ENCODE measurements at places on chromosomes 16 and 17.
A peak's percentile ranks its signal among the peaks of the same experiment; 100 is the strongest.

DNA sequence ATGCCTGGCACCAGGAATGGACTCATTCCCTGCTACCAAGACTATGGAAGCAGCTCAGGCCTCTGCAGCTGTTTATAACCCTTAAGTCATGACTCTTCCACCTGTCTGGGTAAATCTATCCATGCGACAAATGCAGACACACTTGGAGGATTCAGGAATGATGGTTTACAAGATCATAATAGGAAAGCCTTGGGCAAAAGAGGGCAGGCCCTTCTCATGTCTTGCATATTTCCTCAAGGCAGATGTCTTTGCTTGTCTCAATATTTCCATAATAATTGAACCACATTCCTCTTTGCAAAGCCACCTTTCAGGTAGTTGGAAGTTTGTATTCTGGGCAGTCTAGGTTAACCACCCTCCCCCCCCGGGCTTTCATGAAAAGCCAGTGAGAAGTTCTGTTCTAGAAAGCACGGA, 884 bp upstream of the JPT1 start:
- no peak for DNase-seq

GRCh38 chr16:30372725-30373124, 1.9 kb upstream of the MYL11 start:
- DNase-seq: no peak

- no peak for DNase-seq
Observed at GRCh38 chr16:61678182-61678581, 358.1 kb downstream of the CDH8 start.

- no peak for DNase-seq
Observed at GRCh38 chr17:5870231-5870953, 199.8 kb upstream of the WSCD1 start.

GRCh38 chr16:60818465-60818864, 1217.8 kb downstream of the CDH8 start:
- no peak for DNase-seq

DNA sequence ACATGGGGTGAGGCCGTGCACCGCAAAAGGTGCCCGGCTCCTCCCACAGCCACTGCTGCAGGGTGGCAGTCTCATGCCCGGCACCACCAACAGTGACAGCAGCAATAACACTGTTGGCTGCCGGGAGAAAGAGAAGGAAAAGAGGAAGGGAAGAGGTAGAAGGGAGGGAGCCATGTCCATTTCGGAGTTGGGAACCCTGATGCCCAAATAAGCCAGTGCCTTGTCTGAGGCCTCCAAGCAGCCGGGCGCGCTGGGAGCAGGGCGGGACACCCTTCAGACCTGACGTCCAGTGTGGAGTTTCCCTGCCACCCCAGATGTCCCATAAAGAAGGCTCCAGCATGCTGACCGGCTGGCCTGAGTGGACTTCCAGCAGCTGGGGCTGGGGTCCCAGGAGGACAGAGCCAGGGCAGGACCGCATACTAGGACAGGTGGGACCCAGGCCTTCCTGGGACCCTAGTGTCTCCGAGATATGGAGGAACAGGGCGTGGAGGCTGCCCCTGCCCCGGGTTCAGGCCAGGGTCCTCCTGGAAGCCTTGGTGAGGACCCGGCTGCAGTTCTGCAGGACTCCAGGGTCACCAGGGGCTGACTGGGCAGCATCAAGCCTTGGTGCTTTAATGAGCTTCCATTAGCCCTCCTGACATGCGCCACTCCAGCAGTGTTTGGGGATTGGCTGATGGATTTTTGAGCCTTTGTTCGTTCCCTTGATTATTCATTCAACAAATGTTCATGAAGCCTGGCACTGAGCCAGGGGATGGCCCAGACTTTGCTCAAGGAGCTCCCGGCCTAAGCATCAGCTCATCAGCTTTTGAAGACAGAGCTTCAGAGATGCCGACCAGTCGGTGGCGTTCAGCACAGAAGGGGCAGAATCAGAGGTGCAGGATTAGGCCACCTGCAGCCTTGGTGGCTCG, 223.6 kb upstream of the CIBAR2 start:
- no peak for DNase-seq

DNA sequence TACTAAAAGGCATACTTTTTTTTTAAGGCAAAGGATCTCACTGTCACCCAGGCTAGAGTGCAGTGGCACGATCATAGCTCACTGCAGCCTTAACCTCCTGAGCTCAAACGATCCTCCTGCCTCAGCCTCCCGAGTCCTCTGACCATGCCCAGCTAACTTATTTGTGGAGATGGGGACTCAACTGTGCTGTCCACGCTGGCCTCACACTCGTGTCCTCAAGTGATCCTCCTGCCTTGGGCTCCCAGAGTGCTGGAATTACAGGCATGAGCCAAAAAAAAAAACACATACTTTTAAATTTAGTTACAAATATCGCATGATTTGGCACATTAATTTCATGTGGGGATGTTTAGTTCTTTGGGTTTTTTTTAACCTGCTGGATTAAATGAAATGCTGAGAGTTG, 207.7 kb upstream of the CHMP6 start:
- DNase-seq: no peak

DNA sequence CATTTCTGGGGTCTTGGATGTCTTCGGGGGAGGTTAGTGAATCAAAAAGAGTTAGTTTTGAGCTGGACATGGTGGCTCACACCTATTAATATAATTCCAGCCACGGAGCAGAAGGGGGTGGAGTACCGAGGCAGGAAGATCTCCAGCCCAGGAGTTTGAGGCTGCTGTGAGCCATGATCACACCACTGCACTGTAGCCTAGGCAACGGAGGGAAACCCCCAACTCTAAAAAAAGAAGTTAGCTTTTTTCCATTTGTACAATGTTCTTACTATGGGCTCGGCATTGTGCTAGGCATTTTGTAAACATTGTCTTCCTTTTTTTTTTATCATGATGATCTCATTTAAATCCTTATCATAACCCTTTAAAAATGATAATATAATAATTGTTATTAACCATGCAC, 8.3 kb upstream of the SNF8 start:
- DNase-seq: no peak

DNA sequence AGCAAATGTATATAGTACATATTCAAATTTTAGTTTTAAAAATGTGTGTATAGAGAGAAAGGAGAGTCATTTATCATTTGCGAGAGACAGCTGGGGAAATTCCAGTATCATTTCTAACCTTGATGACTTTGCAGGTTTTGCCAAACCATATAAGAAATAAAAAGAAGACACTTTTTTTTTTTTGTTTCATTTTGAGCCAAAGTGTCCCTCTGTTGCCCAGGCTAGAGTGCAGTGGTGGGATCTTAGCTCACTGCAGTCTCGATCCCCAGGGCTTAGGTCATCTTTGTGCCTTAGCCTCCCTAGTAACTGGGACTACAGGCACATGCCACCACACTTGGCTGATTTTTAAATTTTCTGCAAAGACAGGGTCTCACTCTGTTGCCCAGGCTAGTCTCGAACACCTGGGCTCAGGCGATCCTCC, 38.4 kb upstream of the VWA3A start:
- DNase-seq: no peak

GRCh38 chr17:51419476-51419875, 159.1 kb downstream of the UTP18 start:
- no peak for DNase-seq

- peak; percentile 36 for DNase-seq
Observed at GRCh38 chr17:47663912-47664623, 14.3 kb downstream of the KPNB1 start.

GRCh38 chr17:80307994-80308691, 47.5 kb downstream of the RNF213 start:
- DNase-seq: no peak

- DNase-seq: peak; percentile 29
Observed at GRCh38 chr16:11405331-11406176, 60.3 kb downstream of the RMI2 start.

DNA sequence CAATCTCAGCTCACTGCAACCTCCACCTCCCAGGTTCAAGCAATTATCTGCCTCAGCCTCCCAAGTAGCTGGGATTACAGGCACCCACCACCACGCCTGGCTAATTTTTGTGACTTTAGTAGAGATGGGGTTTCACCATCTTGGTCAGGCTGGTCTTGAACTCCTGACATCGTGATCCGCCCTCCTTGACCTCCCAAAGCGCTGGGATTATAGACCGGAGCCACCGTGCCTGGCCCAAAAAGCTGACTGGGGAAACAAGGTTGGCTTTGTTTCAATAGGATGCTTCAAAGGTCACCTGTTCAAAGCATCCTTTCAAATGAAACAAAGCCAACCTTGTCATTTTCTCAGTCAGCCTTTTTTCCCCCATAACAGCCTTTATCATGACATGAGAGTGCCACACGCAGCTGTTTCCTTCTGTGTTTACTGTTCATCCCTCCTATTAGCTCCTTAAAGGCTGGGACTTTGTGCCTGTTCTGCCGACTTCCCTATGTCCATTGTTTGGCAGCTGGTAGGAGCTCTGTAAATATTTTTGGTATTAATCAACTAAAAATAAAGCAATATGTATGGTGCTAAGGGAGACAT, 51.1 kb downstream of the ADAMTS18 start:
- DNase-seq: no peak

DNA sequence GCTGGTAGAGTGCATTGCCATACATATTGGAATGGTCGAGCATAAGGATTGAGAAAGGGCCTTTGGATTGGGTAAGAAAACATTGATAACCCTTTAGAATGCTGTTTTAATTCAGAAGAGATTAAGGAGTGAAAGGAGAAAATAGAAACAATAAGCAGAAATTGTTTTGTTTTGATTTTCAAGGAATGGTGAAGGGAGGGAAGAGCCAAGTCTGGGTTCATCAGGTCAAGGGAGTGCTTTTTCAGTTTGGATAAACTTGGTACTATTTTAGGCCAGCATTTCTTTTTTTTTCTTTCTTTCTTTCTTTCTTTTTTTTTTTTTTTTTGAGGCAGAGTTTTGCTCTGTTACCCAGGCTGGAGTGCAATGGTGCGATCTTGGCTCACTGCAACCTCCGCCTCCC, 50.3 kb downstream of the SNTB2 start:
- DNase-seq: no peak

DNA sequence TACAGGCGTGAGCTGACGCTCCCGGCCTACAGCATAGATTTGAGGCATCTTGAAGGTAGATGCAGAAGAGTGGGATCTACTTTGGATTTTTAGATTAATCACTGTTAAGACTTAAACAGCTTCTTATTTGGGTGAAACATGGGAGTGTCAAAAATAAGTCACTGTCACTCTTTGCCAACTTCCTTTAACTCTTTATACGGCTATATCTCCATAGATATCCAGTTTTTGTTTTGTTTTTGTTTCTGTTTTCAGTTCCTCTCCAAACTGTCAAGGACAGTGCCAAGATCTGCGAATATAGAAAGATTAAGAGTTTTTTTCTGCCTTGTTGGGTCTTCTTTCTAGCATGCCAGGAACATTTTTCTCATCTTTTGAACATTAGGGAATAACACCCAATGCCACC, 706.1 kb downstream of the WWOX start:
- no peak for DNase-seq

DNA sequence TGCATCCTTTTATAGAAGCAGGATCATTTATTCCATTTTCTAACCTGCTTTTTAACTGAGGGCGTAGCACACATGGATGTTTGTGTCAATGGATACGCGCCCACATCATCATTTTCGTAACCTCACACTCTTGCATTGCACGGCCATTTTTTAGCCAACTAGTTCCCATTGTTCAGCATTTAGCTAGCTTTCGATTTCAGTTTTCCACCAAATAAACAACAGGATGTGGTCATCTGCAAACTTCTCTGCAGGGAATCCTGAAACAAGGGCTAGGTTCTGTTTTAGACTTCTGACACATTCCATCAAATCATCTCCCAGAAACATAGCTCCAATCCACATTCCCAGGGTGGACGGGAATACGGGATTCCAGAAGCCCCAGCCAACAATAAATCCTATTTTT, 6.4 kb downstream of the CYB561 start:
- no peak for DNase-seq

DNA sequence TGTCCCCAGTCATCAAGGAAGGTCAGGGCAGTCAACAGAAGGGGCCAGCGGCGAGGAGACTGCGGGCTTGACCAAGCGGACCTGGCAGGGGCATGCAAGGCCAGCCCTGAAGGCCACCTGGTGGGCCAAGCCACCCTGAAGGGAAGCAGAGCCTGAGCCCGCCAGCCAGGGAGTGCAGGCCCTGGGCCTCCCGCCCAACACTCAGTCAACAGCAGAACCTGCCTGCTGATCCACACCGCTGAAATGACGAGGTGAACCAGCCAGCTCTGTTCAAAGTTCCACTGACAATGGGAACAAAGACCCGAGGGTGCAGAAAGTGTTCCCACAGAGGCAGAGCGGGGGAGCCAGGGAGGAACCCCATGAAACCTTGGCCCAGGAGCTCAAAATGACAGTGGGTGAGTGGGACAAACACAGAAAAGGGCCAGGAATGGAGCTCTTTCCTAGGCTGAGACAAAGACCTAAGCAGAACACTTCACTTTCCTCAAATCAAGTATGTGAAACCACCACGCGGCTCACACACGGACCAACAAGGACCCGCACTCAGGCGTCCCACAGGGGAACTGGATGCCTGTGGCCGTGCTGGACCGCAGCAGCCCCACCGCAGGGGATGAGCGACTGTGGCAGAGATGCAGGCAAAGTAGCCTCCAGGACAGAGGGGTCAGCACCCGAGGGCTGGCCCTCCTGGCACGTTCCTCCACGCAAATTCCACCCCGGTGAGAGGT, 12.0 kb downstream of the AXIN1 start:
- no peak for DNase-seq

- DNase-seq: no peak
Observed at GRCh38 chr16:88651989-88652761, 1.3 kb upstream of the CYBA start.

DNA sequence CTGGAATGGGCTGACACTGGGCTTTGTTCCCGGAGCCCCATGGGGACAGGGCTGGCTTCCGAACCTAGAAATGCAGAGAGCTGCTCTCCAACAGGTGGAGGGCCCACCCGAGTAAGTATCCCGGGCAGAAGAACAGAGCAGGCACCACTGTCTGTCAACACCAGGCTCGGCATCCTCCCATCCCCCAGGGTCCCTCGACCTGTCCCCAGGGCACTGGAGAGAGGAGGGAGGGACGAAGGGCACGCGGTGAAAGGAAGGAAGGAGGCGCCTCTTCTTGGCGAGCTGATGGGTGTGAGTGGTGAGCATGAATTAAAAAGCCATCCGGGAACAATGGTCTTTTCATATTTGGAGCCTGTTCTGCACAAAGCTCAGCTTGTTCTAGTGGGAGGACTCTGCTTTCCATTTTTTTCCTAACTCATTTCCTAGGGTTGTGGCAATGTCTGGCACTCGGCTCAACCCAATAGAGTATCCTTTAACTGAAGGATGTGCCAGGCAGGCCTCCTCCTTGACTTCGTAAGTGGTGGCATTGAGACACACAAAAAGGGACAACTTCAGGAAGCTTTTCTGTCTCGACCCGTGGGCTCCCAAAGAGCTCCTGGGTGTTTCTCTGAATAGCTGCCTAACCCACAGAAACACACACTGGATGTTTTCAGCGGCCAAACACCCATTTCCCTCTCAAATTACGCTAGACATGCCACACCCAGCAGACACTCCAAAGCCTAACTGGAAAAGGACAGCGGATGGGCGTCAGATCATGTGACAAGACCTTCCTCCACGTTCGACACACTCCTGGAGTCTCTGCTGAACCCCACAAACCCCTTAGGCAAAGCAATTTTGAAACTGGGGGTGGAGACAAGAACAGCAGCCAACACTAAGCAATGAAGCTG, 47.7 kb downstream of the ZFHX3 start:
- no peak for DNase-seq

All from stimulated activated CD4-positive, alpha-beta T cell treated with anti-CD3 and anti-CD28 coated beads, Interleukin-1b, Interleukin-23, amount 100 ng/mL, for 24 hours (primary cell).